Epithelial cell of prostate (primary cell): ENCODE measurements at places on chromosomes 7 and 10.
A peak's percentile ranks its signal among the peaks of the same experiment; 100 is the strongest.

- no peak for DNase-seq
Measured at GRCh38 chr10:74418285-74418872, 267.4 kb downstream of the ADK start.

DNA sequence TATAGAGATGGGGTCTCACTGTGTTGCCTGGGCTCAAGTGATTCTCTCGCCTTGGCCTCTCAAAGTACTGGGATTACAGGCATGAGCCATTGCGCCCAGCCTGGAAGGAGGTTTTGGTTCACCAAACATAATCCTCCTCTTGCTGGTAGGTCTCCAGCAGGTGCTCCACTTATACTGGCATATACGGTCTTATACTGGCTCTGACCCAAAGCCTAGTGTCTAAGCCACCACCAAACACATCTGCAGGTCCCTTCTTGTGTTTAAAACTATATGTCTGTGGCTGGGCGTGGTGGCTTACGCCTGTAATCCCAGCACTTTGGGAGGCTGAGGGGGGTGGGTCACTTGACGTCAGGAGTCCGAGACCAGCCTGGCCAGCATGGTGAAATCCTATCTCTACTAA is 5.4 kb downstream of the MBLAC1 start:
- DNase-seq: no peak

GRCh38 chr10:114684822-114685209 is 26.7 kb upstream of the ABLIM1 start:
- no peak for DNase-seq

DNA sequence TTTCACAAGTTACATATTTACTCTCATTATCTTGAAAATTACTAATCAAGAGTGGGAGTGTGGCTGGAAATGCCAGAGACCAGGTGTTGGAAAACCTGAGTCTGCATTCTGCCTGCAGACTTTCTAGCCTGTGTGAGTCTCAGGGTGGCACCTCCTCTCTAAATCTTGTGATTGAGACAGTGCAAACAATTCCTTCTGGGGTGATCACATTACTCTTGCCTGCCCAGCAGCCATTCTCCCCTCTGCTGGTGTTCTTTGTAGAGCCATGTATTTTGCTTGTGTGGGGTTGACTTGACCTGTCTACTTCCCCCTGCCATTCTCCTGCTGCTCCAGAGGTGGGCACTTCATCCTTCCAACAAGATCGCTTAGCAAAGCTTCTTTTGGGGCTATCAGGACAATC is 101.1 kb downstream of the RAPGEF5 start:
- no peak for DNase-seq

GRCh38 chr7:103915680-103916357 is 73.6 kb downstream of the RELN start:
- DNase-seq: no peak

DNA sequence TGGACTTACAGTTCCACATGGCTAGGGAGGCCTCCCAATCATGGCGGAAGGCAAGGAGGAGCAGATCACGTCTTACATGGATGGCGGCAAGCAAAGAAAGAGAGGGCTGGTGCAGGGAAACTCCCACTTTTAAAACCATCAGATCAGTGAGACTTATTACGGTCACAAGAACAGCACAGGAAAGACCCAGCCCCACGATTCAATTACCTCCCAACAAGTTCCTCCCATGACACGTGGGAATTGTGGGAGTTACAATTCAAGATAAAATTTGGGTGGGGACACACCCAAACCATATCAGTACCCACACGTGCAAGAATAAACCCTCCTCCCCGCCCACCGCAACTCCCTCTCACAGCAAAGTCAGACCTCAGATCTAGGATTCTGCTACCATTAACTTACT is 4.5 kb upstream of the AIFM2 start:
- no peak for DNase-seq

DNA sequence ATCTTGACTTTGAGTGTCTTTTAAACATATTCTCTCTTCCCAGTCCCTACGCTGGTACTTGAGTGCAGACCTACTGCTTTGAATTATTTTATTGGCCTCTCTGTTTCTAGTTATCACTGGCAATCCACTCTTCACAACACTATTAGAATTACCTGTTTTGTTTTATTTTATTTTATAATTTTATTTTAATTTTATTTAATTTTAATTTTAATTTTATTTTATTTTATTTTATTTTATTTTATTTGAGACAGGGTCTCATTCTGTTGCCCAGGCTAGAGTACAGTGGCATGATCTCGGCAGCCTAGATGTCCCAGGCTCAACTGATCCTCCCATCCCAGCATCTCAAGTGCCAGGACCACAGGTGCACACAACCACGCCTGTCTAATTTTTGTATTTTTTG is 6.8 kb downstream of the STK17A start:
- no peak for DNase-seq

DNA sequence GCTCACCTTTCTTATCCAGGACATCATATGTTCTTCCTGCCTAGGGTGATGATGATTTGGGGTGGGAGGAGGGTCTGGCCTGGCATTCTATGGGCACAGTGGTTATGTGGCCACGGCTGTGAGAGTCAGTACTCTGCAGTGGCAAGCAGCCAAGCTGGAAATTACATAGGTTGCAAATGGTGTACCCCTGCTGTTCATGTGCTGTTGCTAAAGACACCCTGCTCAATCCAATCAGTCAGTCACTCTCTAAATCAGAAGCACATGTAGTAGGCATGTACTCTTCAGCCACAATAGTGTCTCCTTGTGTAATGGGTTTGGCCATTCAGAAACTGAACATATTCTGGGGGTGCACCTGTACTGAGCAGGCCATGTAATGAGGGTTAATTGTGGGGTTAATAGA is 449.1 kb upstream of the ANKRD30A start:
- DNase-seq: no peak

GRCh38 chr10:70782746-70783680 is 2.2 kb downstream of the TBATA start:
- no peak for DNase-seq

- DNase-seq: no peak
Measured at GRCh38 chr10:78147202-78147601, 113.5 kb downstream of the RPS24 start.

DNA sequence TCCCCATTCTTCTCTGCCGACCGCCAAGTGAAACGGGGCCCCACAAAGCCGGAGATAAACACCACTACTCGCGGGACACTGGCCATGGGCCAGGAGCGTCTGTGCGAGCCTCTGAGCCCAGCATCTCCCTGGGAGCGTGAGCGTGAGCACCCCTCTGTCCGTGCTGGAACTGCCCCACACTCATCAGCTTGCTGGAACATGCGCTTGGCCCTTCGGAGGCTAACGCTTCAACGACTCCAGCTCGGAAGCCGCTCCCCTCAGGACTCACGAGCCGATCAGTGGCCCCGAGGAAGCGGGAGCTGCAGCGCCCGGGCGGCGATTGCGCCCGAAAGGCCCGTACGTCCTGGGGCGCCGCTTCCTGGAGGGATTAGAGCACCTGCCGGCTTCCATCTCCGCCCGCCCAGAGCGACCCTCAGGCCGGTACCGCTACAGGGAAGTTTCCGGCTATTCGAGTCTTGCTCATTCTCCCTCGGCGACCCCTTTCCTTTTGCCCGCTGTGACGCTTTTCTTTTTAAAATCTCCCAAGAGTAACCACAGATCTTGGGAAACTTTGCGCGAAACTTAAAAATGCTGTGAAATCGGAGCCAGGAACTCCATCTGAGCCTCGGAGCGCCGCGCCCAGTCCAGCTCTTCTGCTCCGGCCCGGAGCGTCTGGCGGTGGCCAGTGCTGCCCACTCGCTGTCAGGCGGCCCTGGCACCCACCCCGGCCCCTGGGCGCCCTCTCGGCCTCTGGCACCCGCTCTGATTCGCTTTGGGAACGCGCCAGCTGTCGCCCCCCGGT is 1.0 kb downstream of the TLL2 start:
- DNase-seq: no peak

DNA sequence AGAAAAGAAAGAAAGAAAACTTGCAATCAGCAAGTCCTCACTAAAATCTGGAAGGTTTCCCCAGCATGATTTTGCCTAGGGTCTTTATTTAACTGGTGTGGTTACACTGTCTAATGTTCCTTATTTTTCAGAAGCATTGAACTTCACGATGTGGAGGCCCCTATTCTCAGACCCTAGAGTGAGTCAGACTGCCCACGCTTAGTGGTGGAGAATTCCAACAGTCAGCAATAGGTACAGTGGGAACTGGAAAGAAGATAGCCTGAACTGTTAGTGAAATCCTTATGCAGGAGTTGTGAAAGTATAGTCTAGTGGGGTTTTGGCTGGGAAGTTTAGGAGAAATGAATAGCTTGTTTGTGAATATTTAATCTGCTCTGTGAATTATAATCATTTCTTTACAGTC is 115.0 kb downstream of the FZD1 start:
- DNase-seq: no peak

DNA sequence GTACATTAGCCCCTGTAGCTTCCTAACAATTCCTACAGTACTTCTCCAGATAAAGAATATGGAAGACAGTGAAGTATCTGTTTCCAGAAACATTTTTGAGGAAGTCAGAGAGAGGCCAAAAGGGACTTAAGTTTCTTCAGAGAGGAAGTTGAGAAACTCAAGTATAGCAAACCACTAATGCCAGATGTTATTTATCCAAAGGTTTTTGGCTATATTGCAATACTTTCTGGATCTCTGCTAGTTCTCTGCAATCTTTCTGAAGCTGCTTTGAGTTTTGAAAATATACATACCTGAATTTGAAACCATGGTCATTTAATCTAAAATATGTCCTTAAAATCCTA is 64.7 kb downstream of the BICC1 start:
- no peak for DNase-seq

DNA sequence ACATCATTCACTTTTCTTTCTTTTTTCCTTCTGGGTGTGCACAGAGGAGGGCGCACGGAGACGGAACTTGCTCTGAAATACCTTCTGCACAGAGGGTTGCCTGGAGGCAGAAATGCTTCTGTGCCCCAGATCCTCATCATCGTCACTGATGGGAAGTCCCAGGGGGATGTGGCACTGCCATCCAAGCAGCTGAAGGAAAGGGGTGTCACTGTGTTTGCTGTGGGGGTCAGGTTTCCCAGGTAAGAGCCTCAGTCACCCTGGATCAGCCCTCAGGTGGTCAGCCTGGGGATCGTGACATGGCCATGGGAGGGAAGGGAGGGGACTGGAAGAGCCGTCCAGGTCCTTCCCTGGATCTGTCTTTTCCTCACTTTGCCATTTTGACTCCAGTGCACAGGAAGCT is 33.6 kb downstream of the VWA2 start:
- DNase-seq: no peak

DNA sequence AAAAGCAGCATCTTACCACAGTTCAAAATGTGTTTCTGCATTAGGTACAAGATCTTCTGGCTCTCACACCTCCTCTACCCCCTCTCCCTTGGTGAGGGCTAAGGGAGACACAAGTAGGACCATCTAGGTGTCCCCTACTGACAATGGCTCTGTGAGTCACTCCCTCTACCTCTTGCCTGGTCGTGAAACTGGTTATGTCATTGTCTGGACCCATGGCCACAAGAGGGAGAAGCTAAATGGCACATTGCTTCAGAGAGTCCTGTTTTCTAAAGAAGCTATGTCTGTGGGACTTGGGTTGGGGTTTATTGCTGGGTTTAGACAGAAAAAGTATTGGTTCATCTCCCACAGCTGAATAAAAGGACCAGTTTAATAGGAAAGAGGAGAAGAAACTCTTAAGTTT is 4.0 kb upstream of the PLXNA4 start:
- DNase-seq: no peak

GRCh38 chr7:26930201-26930600 is 65.8 kb upstream of the SKAP2 start:
- peak; percentile 46 for DNase-seq

- no peak for DNase-seq
Measured at GRCh38 chr10:89837165-89838043, 136.0 kb downstream of the KIF20B start.

GRCh38 chr7:125644109-125644508 is 714.5 kb upstream of the POT1 start:
- no peak for DNase-seq

- no peak for DNase-seq
Measured at GRCh38 chr7:151132461-151133205, 34.9 kb downstream of the GBX1 start.

DNA sequence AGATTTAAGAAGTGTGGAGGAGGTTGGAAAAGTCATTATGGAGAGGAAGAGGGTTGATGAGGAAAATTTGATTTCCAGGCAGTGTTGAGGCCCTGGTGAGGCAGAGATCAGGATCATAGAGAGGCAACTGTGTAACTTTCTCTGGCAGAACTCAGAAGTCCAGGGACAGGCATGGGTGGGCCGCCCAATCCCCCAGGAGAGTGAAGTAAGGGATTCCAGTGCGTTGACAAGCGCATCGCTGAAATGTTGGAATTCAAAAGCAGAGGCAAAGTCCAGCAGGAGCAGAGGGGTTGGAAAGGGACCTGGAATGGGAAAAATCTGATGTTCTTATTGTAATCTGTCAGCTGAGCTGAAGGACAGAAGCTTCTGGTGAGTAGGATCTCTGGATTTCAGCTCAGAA is 207.3 kb downstream of the FAM107B start:
- DNase-seq: no peak

DNA sequence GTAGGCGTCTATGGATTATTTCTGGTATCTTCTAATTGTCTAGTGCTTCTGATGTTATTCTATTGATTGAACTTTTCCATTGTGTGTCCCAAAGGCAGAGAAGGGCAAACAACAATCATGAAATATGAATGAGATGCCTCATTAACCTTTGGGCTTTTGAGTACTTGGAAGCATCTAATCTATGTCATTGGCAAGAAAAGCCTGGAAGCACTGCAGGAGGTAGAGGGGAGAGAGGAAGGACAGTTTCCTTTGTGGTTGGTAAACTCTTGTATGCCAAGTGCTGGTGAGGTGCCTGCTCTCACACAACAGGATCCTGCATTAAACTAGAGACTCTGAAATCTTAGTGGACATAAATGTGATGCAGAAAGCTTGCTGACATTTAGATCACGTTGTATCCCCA is 155.2 kb upstream of the TPK1 start:
- no peak for DNase-seq

GRCh38 chr7:101180130-101180755 is at the start of gene NAT16:
Gene NAT16 (minus strand): TSS chr7:101180293. CDS start chr7:101174807, 5,486 bp downstream.
- no peak for DNase-seq

DNA sequence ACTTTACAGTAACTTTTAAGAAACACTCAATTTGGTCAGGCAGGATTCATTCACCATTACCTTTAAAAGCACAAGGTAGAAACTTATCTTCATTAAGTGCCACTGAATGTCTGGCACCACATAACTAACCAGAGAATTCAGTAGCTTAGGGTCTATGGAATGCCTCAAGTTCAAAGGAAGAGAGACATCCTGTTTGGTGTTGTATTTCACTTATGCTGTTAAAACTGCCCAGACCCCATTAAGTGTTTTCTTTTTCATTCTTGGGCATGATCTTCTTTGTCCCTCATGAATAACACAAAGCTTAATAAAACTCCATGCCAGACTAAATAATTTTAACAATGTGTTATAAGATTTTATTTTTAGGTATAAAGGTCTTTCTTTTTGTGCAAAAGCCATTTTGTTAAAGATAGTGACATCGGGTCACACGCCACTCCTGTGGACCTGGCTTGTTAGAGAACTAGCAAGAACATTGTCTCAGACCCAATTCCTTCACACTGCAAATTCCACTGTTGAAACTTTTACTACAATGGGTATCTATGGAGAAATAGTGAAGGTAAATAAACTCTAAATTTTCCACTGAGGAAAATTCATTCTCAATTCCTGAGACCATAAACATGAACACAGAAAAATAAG is 221.0 kb downstream of the TWIST1 start:
- DNase-seq: no peak
